ENCODE measurements at places on chromosomes 1 and 21.

DNA sequence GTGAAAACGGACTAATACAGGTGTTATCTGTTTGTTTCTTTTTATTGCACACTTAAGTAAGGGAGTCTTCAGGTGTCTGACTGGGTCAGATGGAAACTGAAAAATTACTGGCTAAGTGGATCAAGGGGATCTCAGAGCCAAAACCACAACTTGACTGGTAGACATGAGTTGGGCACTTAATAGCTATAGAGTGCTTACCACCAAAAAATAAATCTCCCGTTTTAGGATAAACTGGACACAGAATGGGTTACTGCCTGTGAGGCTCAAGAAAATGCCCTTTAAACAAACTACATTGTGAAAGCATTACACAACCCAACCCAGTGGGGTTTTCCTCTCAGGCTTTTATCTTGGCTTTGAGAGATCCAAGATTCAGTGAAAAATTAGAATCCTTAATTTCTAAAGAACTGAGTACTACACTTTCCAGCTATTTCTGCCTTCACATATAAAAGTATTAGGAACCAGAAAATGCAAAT is 134.0 kb upstream of the LYPLAL1 start:
- no peak for DNase-seq

DNA sequence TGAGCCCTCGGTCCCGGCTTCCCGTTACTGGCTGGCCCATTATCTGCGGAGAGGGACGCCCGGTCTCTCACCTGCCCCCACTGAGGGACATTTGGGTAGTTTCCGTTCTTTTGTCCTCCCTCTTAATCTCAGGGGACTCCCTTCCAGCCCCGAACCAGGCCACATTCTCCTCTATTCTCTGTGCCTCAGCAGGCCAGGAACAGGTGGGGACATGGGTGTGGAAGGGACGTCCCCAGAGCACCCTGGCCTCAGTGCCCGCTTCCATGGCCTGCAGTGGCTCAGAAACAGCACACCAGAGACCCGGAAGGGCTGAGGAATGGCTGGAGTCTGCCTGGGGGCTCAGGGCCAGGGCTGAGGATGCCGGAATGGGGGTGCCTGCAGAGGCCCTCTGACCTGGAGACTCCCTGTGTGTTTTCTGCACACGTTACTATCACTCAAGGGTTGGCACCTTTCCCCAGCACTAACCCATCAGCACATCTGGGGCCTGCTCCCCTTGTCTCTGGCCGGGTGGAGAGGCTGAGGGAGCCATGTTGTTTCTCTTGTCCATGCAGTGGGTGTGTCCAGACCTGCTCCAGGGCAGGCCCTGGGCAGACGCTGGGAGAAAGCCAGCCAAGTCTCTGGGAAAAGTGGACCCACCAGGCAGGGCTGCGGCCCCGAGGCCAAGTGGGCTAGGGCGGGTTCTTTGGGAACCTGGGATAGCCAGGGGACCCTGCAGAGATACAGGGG is 10.0 kb upstream of the DNMT3L start:
- DNase-seq = no peak

- no peak for DNase-seq
These were observed 1239.3 kb downstream of the MRPL39 start for GRCh38 chr21:24367936-24368335.

DNA sequence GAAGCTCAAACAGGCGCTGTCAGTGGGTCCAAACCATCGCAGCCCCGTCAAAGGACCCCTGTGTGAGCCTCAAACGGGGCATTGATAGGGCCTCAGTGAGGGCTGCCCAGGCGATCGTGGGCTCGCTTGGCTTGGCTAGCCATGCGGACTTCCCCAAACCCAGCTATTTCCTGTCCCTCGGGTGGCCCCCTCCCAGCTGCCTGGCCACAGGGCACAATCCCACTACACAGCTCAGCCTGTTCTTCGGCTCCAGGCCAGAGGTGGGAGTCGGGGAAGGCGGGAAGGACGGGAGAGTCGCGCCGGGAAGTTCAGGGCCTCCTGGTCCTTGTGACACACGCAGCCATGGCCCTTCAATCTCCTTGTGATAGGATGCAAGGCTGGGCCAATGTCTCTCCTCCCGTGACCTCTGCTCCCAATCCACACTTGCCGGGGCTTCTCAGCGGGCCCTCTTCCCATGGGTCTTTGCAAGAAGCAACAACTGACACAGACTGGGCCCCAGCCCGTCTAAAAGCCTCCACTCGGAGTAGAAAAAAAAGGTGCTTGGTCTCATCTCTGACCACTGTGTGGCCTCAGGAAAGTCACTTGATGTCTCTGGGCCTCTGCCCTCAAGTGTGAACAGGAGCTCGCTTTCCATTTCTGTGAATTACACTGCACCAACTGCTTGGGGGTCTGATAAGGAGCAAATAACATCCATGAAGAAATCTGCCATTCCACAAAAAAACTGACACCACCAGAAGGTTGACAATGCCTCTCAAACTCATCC is 7.1 kb upstream of the MATN1 start:
- DNase-seq = no peak

GRCh38 chr1:2073382-2074230 is 23.4 kb downstream of the PRKCZ start:
- no peak for DNase-seq

GRCh38 chr1:27346991-27347624 is 5.3 kb downstream of the SYTL1 start:
- DNase-seq = no peak

GRCh38 chr1:222821239-222821638 is 6.4 kb downstream of the DISP1 start:
- DNase-seq = no peak

DNA sequence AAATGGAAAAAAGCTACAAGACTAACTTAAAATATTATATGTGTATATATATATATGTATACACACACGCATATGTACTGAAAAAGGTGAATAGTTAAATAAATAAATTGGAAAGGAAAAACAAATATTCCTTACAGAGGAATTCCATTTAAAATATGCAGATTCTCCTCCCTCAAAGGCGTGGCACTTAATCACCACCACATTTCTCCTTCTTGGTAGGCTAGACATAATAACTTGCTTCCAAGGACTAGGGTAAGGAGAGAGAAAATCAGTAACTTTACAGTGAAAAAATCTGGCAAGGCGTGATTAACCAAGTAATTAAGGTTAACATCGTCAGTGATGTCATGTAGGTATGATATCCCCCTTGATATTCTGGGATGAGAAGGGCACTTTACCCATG is 84.0 kb upstream of the USP25 start:
- DNase-seq = no peak

GRCh38 chr1:26254404-26254803 is 20.4 kb downstream of the CEP85 start:
- DNase-seq = no peak

- no peak for DNase-seq
These were observed 135.4 kb downstream of the HMCN1 start for GRCh38 chr1:185869590-185869989.

GRCh38 chr21:34351786-34352241 is 12.0 kb upstream of the KCNE2 start:
- DNase-seq = no peak

DNA sequence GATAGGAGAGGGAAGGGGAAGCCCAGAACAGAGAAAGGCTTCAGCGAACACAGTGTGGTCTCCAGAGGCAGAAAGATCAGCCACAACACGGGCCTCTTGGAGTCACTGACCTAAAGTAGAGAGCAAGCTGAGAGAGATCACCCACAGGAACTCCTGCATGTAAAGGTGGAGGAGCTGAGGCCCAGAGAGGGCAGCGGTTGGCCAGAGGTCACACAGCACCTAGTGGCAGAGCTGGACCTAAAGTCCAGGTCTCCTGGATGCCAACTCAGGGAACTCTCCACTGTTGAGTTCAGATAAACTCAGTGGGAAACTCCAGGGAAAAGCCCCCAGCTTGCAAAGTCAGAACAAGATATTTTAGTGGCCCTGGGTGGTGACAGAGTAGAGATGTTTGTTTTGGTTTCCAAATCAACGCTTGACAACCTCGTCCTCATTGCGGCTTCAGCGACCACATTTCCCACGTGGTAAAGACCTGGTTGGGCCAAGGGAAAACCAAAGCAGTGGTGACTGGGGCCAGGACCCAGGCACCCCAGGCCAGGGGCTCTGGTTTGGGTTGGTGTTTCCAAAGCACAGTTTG is 4.6 kb downstream of the IFFO2 start:
- DNase-seq = peak; percentile 56

- no peak for DNase-seq
These were observed 46.0 kb downstream of the KCNJ6 start for GRCh38 chr21:37870221-37870620.

GRCh38 chr1:85846706-85847105 is 138.5 kb upstream of the ZNHIT6 start:
- DNase-seq = no peak

DNA sequence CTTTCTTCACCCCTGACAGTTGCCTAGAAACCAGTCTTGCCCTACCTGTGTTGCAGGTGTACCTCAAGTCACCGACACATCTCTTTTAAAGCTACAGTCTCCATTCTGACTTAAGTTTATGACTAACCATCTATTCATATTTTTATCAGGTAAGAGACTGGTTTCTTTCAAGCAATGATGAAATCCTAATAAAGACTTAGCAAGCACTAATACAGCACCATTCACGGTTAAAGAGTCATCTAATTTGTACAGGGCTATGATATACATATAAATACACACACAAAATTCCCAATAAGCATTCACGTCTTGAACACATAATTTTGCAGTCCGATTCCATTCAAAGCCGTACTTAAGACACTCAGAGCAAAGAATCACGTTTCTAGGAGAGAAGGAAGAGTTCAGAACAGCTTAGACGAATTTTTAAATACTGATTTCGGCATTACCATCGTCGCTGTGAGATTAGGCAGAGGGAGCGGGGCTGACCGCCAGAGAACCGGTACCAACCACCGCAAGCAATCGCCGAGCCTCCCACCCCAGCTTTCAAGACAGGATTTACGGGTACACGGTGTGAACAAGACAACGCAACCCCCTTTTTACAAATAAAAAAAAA is 943 bp downstream of the ERRFI1 start:
- DNase-seq = no peak

- no peak for DNase-seq
These were observed 19.5 kb downstream of the CACNA1S start for GRCh38 chr1:201092738-201093137.

DNA sequence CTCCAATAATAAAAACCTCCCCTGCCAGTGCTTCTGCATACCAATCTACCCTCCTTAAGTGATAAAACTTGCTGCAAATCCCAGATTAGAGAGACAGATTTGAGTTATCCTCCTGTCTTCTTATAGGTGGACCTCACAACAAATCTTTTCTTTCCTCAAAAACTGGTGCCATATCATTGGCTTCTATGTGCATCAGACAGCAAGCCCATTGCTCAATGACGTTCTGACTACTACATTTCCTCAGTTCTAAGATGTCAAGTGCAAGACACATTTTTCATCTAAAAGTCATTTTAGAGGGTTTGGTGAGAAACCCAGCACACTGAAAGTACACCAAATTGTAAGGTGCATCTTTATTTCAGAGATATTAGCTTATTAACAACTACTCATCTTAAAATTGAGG is 107.8 kb upstream of the VAV3 start:
- no peak for DNase-seq

GRCh38 chr1:118920124-118920717 is 67.9 kb downstream of the TBX15 start:
- DNase-seq = no peak

- DNase-seq = no peak
These were observed 31.9 kb downstream of the MATN1 start for GRCh38 chr1:30691480-30691879.

DNA sequence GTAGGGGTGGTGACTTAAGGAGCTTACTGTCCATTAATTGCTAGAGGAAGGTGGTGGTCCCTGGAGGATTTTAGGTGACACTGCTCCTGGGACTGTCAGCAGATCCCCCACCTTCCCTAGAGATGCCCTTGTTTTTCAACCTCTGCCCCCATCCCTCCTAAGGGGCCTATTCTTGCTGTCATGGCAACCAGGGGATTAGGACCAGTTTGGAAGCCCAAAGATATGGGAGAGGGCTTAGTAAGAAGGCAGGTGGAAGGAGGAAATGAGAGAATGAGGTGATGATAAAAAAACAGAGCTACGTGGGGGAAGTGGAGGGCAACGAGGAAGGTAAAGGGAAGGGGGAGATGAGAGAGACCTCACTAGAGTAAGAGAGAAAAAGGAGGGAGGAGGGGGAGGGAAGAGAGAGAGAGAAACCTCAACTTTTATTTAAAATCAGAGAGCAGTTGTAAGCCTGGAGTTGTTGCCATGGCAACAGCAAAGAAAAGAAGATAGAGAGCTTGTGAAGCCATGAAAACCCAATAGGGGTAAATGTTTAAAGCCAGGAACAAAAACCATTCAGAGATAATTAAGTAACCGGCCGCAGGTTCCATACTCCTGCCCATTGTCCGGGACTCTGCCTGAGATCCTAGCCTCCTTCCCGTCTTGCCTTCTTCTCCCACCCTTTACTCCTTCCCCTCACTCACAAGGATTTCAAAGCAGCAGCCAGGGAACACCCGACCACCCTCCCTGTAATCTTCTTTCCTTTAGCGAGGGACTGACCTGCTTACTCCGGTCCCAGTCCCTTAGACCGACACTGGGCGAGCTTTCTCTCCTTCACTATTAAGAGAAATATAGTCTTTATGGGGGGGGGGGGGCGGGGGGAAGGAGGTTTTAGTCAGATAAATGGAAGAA is 20.6 kb downstream of the KIRREL1 start:
- DNase-seq = no peak

GRCh38 chr1:39089931-39090521 is 63.9 kb downstream of the NDUFS5 start:
- DNase-seq = no peak

- no peak for DNase-seq
These were observed 19.5 kb upstream of the PROX1 start for GRCh38 chr1:213968146-213968825.

DNA sequence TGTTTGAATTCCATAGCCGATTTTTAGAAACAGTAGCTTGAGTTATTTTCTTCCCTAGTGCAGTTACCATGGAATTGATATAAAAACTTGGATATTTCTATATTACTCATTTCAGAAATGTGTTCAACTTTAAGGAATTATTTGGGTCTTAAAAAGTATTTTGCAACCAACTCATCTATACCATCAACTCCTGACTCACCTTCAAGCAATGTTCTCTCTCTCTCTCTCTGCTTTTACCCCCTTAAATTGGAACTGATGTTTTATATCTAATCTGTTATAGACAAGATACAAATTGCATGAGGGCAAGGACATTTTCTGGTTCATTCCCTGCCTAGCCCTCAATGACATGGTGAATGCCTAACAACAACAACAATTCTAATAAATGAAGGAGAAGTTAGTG is 214.7 kb upstream of the NRIP1 start:
- DNase-seq = no peak

- DNase-seq = no peak
These were observed 15.0 kb upstream of the TEKT2 start for GRCh38 chr1:36068866-36069265.

GRCh38 chr1:205959789-205960188 is 16.5 kb upstream of the SLC26A9 start:
- DNase-seq = no peak

GRCh38 chr1:189619682-189620332 is 857.9 kb downstream of the BRINP3 start:
- DNase-seq = no peak

Data from stimulated activated CD8-positive, alpha-beta memory T cell treated with anti-CD3 and anti-CD28 coated beads, Interleukin-2, amount 100 ng/mL, for 1 hour (primary cell).